ENCODE measurements at places on chromosomes 12 and 14.
A peak's percentile ranks its signal among the peaks of the same experiment; 100 is the strongest.

- no peak for DNase-seq
Measured at GRCh38 chr14:103719751-103720150, 4.1 kb downstream of the ZFYVE21 start.

GRCh38 chr12:68481181-68481941, 129.3 kb upstream of the RAP1B start:
- no peak for DNase-seq

DNA sequence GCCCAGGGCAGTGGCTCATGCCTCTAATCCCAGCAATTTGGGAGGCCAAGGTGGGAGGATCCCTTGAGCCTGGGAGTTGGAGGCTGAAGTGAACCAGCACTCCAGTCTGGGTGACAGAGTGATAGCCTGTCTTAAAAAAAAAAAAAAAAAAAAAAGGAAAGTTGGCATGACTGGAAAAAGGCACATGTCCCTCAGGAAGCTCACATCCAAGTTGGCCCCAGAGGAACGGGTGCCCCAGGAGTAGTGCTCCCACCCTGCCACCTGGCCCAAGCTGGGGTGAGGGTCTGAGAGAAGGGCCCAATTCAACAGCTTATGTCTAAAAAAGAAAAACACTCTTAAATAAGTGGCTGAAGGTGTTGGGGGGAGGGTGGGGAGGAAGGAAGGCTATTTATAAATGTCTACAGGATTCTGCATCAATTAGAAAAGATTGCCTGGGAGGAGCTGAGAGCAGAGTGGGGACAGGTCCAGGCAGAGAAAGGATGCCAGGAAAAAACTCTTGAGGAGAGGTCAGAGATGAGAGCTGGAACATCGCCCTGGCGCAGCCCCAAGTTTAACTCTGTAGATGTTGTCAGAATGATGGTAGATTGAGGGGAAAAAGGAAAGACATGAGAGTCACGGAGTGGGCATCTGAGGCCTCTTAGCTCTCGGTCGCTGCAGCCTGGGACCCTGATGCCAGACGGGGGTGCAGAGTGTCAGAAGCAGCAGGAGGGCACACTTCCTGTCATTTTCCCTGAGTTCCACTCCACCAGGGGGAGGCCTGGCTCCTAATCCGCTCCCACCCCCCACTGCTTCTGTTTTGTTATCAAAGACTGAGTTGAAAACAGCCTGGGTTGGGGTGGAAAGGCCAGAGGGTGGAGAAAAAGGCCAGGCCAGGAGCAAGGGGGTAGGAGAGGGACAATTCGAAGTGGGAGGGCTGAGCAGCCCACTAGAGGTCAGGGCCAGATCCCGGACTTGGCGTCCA, 7.3 kb downstream of the SPRYD3 start:
- DNase-seq = no peak

GRCh38 chr14:74988993-74989392, 13.7 kb upstream of the EIF2B2 start:
- DNase-seq = no peak

DNA sequence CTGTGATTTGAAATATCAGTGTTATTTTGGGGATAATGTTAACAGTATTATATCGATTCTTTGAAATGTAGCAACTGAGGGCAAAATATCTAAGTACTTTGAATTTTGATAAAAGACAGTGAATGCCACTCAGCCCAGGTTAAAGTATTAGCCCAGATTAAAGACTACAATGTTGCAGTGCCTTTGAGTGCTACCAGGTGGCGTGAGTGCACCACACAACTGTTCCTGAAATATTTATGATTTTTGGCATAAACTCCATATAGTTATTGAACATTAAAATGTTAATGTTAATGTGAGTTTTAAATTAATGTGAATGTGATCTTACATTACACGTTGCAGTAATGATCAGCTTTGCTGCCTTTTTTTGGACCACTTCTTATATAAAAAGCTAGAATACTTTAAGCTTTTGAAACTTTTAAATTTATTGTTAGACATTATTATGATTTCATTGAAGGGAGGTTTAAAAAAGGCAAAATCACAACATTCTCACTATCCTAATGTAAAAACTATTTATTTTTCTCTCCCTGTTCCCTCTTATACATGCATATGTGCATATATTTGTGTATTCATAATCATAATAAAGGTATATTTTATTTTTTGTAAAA, 22.5 kb downstream of the MRPS35 start:
- peak; percentile 36 for DNase-seq

DNA sequence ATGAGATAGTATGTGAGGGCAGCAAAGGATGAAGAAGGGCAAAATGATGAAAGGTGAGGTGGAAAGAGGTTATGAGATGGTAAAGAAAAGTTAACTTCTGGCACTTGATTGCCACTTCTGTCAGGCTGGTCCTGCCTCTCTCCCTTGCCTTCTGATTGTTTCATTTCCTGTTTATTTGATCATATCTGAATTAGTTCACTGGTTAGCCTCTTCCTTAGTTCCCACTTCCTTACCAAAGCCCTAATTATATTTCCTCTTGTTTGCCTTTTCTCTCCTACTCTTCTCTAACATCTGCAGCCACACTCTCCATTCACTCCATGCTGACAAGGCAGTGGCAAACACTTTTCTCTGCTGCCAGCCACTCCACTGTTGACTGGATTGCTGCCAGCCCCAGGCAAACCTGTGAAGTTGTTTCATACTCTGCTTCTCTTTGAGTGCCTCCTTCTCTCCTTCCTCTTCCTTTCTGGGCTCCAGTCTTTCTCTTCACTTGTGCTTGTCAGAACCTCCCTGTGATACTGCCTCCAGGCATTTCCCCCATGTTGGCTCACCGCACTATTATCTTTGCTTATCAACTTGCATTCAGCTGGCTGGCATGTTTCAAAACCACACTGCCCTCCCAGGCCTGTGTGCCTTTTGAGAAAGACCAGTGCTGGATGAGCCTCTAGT, 8.1 kb downstream of the PNP start:
- DNase-seq = peak; percentile 58

DNA sequence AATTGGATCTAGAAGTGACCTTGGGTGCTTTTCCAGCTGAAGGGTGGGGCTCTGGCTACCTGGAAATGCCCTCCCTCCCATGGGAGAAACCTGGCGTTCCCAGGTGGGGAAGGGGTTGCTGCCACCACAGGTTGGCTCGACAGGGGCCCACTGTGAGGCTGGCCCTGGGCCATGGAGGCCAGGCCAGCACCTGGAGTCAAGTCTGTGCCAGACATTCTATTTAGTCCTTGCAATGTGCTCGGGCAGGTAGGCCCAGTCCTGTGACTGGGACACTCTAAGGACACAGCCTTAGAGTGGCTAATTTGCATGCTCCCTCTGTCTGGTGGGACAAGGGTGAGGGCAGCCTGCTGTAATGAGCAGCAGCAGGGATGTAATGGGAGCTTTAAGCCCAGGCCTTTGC, 11.9 kb downstream of the VRTN start:
- no peak for DNase-seq

DNA sequence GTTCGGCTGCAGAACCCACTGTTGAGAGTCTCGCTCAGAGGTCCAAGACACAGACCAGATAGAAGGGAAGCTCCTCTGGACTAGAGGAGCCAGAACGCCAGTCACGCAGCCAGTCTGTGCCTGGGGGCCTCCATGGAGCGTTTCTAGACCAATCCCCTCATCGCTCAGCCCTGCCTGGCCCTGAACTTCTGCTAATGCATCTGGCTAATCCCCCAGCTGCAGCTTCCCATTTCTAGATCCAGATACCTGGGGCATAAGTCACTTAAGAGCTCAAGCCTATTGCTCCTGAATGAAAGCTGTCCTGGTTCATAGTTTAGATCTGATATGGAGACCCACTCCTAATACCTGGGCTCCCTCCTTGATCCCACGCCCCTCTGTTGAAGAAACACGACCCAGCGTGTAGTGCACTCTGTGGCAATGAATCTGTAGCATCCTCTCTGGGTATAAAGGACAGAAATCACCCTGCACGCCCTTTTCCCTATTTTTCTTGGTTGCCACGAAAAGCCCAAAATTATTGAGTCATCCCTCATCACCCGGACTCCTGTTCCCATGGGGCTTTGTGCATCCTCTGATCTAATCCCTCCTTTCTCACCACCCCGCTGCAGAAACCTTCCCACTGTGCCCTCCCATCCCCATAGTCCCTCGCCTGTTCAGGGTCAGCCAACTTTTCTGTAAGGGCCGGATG, 341.6 kb upstream of the FKBP4 start:
- no peak for DNase-seq

GRCh38 chr14:37901978-37902377, 305.7 kb upstream of the SSTR1 start:
- DNase-seq = no peak

GRCh38 chr12:39157696-39158342, 252.4 kb upstream of the CPNE8 start:
- DNase-seq = peak; percentile 18

GRCh38 chr14:68577802-68578541, 214.9 kb downstream of the ZFP36L1 start:
- peak; percentile 93 for DNase-seq

DNA sequence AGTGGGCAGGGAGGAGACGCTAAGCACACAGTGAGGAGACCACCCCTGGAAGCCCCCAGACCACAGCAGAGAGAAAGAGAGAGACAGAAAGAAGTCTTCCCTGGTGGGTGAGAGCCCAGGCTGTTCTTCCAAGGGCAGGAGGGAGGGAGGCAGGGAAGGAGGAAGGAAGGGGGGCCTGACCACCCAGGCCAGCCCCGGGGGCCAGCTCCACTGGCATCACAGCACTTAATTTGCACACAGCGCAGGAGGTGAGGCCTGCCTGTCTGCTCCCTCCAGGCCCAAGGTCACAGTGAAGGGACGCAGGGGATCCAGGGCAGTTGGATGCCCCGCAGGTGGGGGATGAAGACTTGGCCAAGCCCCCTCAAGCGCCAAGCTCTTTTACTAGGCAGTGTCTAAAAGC, 141.9 kb upstream of the C14orf180 start:
- no peak for DNase-seq

- peak; percentile 94 for DNase-seq
Measured at GRCh38 chr12:80778005-80778541, 61.4 kb downstream of the MYF5 start.

DNA sequence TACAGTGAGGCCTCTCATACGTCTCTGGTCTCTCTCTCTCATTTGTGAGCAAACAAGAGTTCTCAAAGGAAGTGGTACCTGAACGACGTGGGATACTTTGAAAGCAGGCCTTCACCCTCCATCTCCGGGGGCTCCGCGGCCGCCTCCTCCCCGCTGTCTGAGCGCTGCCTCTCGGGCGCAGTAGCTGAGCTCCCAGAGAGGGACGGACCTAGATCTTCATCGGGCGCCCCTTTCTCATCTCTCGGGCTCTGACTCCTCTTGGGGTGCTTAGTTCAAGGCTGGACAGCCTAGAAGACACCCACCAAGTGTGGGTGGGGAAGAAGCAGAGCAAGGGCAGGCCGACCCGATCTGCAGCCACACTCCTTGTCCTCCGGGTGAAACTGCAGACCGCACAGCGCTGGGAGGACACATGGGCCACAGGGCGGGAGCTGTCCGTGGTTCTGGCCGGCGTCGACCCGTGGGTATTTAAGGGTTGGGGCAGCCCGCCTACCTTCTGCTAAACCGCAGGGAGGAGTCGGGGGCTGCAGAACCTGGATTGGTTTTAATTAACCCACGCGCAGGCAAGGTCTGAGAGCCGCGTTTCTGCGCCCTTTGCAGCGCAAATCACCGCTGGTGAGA, 92.7 kb downstream of the PAH start:
- DNase-seq = peak; percentile 7

GRCh38 chr12:3034067-3034750, 43.0 kb upstream of the TSPAN9 start:
- DNase-seq = peak; percentile 65

DNA sequence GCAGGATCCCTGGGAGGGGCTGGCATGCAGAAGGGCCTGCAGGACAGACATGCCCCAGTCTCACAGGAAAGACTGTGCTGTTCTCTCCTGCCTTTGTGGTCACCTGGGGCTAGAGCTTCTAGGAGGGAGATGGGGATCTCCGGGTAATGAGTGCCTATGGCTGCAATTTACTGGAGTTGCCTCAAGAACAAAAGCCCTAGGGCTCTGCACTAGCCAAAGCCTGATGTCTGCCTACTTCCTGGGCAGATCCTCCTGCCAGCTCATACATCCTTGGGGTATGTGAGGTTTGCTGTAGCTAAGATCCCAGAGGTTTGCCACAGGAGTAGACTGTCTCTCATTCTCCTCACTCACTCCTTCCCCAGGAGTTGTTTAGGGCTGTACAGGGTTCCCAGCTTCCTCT, 106.9 kb upstream of the PPFIA2 start:
- no peak for DNase-seq

GRCh38 chr12:109721276-109721675, 7.7 kb downstream of the FAM222A start:
- DNase-seq = no peak

- DNase-seq = no peak
Measured at GRCh38 chr12:30900351-30900750, 26.2 kb upstream of the TSPAN11 start.

DNA sequence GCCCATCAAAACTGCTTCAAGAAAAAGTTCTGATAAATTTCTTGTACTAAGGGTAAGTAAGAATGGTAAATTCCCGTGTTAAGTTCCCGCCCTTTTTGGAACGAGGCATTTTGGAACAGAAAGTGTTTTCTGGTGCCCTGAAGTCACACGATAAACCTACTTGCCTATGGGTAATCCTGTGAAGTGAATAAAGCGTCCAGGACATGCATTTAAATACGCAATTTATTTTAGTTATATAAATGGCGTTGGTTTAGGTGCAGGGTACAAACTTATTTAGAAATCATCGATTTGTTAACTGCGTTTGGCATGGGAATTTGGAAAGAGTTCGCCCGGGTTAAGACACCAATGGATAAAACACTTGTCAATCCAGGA, 715 bp upstream of the RAP1B start:
- DNase-seq = no peak

DNA sequence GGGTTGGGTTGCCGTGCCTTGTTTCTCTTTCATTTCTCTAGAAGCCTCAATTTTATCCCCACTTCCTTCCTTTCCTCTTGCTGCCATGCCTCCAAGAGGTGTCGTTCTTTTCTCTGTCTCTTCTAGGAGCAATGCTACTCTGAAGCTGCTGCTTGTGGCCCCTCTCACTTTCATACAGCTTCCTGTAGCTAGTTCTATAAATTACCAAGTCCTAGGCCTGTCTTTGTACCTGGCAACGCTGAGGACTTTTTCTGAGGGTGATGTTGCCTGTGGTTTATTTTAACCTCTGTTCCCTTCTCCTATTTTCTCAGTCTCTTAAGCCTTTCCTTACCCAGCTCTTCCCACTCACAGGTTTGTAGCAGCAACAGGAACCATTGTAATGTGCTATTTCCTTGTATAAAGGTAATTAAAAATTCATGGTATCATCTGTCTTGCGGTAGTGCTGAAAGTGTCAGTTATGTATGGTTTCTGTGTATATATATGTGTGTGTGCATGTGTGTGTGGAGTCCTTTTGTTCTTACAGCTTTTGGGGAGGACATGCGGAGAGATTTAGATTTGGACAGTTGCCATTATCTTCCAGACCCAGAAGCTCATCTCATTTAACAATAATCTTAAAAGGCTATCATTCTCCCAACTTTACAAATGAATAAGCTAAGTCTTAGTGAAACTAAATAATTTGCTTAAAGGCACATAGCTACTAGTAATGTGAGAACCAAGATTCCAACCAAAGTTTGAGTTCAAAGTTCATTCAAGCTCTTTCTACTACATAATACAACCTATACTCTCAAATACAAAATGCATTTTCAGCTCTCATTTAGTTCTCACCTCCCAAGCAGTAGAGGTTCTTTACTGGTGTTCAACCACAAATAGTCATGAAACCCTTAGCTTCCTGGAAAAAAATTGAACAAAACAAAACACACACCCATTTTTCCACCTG, 43.8 kb downstream of the DDHD1 start:
- no peak for DNase-seq

All from astrocyte of the spinal cord (primary cell).